ENCODE measurements at places on chromosomes 5 and 9.

- DNase-seq, result no peak
These were observed 142.0 kb upstream of the SH3GL2 start for GRCh38 chr9:17436854-17437253.

DNA sequence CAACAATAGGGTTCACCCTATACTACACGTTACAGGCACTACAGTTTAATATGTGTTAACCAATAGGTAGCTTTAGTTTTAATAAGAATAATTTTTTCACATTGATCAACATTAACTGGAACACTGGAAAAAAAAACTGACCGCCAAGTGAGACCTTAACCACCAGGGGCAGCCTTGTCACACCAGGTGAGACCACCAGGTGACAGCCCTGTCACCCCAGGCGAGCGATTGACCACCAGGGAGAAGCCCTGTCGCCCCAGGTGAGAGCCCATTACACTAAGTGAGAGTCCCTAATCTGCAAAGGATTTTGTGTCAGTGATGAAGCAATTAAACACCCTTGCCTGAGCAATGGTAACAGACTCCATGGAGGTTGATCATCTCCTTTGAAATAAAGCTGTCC, 75.4 kb upstream of the SYK start:
- DNase-seq, result no peak

- DNase-seq, result no peak
These were observed 10.6 kb upstream of the SLC6A19 start for GRCh38 chr5:1190837-1191239.

GRCh38 chr5:62042007-62042406, 264.0 kb upstream of the KIF2A start:
- DNase-seq, result no peak

- DNase-seq, result no peak
These were observed 7.6 kb downstream of the MAN2A1 start for GRCh38 chr5:109697339-109697738.

GRCh38 chr5:111741278-111741677, 15.7 kb downstream of the NREP start:
- no peak for DNase-seq

GRCh38 chr5:170848033-170848432, 13.8 kb upstream of the RANBP17 start:
- no peak for DNase-seq

DNA sequence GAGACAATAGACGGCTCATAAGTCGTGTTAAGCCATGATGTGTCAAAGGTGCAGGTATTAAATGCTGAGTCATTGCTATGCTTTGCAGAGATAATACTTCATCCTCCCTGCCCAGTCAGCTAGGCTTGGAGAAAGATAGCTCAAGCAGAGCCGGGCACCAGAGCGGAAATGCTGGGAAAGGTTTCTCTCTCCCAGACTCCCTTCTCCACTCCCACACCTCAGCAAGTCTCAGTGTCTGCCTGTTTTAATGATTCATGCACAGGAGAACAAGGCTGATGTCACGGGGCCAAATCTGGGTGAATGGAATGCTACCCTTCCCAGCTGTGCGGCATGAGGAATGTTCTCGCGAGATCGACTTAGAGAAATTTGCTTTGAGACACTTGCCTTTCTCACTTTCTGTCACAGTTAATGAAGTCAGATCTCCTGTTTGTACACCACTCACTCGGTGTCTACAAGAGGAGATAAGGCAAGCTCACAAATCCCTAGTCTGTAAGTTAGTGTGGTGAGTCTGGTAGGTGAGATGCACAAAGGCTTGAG, 204.4 kb downstream of the EFNA5 start:
- no peak for DNase-seq

GRCh38 chr9:75149841-75150241, 61.5 kb downstream of the OSTF1 start:
- no peak for DNase-seq

GRCh38 chr5:41071975-41072374, 833 bp upstream of the MROH2B start:
- no peak for DNase-seq

GRCh38 chr9:130659699-130660248, 4.6 kb upstream of the PRDM12 start:
- no peak for DNase-seq

DNA sequence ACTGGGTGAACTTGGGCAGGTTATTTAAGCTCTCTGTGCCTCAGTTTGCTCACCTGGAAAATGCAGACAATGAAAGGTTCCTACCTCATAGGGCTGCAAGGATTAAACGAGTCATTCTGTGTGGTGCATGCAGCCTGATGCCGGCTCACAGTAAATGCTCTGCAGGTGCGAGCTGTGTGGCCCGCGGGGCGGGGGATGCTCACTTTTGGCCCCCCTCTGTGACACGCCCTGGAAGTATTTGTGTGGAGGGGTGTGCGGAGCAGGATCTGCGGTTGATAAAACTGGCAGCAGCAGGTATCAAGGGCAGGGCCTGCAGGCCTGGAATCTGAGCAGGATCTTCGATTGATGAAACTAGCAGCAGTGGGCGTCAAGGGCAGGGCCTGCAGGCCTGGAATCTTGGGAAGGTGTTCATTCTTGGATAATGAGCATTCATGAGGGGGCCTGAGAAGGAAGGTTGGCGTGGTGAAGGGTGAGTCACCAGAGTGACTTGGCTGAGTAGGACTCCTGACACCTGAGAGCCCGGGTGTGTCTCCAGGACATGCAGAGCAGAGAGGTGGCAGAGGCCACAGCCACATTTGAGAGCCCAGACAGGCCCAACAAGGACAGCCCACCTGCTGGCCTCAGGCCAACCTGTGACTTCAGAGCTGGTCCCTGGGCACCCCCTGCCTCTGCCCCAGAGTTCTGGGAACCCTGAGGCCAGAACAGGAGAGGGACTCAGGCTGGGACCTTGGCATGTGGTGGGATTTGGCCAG, 11.9 kb downstream of the UNC5A start:
- no peak for DNase-seq

GRCh38 chr9:134768709-134769351, 111.8 kb upstream of the FCN2 start:
- DNase-seq, result no peak

- DNase-seq, result no peak
These were observed 11.7 kb downstream of the CD74 start for GRCh38 chr5:150401076-150401375.

GRCh38 chr9:89390578-89391116, 72.3 kb downstream of the SECISBP2 start:
- no peak for DNase-seq

- DNase-seq, result no peak
These were observed 18.6 kb upstream of the CEP72 start for GRCh38 chr5:593511-593910.

DNA sequence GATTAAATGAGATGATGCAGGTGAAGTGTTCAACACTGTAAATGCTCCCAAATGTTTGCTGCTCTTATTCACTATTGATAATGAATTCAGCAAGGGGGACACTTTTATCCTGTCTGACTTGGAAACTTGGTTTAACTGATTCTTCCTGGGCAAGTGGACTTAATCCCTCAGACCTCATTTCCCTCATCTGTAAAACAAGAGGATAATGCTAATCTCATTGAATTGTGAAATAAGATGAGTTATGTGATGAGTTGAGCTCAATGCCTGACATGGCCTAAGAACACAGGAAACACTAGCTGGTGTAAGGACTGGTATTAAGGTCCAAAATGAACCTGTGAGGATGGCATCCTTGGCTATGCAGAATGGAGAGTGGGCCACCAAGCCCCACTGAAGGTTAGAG, 23.3 kb downstream of the TNFSF15 start:
- no peak for DNase-seq

DNA sequence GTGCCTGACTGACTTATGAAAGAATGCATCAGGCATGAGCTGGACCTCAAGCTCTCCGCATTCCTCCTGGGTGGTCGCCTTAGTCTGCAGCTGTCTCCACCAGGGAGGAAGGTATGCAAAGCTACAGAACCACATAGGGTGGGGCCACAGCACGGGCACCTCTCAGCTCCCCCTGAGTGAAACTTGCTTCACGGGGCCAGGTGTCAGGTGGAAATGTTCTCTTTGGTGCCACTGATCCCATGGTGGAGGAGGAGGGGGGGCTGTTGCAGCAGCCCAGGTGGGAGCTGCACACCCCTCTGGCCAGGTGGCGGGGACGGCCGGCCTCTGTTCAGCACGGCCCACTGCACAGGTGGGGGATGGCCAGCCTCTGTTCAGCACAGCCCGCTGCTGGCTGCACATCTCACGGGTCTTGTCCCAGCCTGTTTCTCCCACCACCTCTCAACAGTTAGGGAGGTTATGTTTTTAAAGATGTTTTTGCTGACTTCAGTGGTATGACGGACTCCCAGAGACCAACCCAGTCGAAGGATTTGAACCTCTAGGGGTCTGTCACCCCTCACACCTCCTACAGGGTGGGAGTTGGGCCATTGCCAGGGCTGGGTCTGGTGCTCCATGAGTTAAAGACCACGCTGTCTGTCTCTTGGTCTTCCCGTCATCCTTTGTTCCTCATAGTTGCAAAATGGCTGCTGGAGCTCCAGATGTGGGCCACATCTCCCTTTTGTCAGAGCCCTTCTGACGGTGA, 34.3 kb downstream of the MRPL36 start:
- DNase-seq, result no peak

DNA sequence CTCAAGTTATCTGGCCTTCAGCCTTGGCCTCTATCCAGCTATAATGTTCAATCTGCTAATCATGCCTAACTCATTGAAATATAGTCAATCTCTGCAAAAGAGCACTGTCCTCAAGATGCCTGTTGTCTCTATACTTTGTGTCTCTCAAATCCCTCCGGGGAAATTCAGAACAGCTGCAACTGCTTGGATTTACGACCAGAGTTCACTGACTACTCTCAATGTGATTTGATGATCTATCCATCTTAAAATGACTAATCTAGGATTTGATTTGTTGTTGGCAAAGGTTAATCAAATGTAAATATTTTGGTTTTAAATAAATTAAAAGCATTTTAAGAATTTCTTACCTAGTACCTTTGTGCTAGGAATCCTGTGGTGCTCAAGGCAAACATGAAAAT, 40.9 kb downstream of the SVEP1 start:
- no peak for DNase-seq

- DNase-seq, result no peak
These were observed 10.0 kb downstream of the HOMER1 start for GRCh38 chr5:79503794-79504495.
